NCI-H1092 treated with DMSO at 0.1 percent for 48 hours (cell line): ENCODE measurements at places on chromosomes 11 and 22.

- DNase-seq: no peak
Observed at GRCh38 chr11:68295271-68295670, 17.1 kb upstream of the LRP5 start.

GRCh38 chr22:46251816-46252380 lies 1.8 kb upstream of the CDPF1 start:
- DNase-seq: no peak

GRCh38 chr11:371051-371450 lies 1.8 kb downstream of the B4GALNT4 start:
- DNase-seq: no peak

- DNase-seq: no peak
Observed at GRCh38 chr22:41987276-41987675, 11.3 kb upstream of the WBP2NL start.

DNA sequence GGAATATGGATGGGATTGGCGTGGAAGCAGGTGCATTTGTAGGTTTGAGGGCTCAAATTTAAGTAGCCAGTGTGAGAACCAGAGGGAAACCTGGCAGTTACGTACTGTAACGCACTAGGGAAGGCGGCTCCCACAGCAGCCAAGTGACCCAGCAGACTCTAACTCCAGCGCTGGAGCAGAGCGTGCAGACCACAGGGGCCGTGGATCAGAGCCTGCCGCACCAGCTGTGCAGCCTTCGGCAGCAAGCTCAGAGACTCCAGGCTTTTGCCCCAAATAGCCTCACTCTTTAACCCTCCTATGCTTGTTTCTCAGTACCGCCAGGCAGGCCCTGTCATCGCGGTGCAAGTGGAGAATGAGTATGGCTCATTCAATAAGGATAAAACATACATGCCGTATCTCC lies 12.3 kb downstream of the GLB1L3 start:
- no peak for DNase-seq
